ENCODE measurements at places on chromosomes 1 and 21. TPM values are rescaled to one million over a fixed set of nuclear protein-coding genes. Genes with fewer than 3 reads are reported as not detected.

The FAM167B gene
- not detected for polyA plus RNA-seq

The CELA3A gene
- polyA plus RNA-seq: not detected

The GATAD2B gene
- 1.1 TPM for polyA plus RNA-seq

The SPRR1B gene
- not detected for polyA plus RNA-seq

The CDC42BPA gene
- 0.45 TPM for polyA plus RNA-seq

The ARHGAP29 gene
- 0.98 TPM for polyA plus RNA-seq

The FOXE3 gene
- polyA plus RNA-seq: not detected

The TMEM61 gene
- polyA plus RNA-seq: not detected

The HHAT gene
- polyA plus RNA-seq: 1.5 TPM

The CYP4Z1 gene
- not detected for polyA plus RNA-seq
